ENCODE measurements at places on chromosomes 3 and 15.

DNA sequence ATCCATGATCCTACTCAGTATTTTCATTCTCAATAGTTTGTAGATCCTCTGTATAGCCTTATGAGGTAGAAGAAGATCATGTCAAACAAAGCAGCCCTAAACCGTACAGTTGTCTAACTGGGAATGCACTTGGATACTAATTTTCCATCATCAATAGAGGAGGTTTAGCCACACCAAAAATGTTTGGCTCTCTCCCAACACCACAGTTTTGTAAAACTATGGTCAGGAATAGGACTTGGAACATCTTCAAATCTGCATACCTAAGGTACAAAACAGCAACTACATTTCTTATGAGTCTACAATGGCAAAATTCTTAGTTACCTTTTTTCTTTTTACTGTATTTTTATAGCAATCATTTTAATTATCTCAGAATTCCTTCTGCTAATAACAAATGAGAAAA, 1001.6 kb downstream of the ROBO2 start:
- DNase-seq: no peak

DNA sequence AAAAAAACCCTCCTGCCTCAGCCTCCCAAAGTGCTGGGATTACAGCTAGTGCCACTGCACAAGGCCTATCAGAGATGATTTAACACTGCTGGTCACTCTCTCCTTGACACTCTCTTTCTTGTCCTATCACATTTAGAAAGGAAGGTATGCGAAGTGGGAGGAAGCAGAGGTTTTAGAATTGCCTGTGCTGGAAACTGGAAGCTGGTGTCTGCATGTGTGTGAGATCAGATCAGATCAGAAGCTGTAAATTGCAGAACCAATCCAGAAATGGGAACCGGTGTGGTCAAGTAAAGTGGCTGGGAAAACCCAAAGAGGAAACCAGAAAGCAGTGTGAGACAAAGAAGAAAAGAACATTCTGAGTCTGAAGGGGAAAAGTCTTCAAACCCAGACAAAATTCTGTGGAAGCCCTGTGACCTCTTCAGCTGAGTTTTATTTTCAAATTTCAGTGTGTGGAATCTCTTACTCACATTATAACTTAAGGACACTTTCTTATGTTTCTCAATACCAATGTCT, 2.8 kb downstream of the EFHB start:
- peak; percentile 40 for DNase-seq

- no peak for DNase-seq
These were observed 1026.2 kb upstream of the NR2F2 start for GRCh38 chr15:95304151-95304946.

DNA sequence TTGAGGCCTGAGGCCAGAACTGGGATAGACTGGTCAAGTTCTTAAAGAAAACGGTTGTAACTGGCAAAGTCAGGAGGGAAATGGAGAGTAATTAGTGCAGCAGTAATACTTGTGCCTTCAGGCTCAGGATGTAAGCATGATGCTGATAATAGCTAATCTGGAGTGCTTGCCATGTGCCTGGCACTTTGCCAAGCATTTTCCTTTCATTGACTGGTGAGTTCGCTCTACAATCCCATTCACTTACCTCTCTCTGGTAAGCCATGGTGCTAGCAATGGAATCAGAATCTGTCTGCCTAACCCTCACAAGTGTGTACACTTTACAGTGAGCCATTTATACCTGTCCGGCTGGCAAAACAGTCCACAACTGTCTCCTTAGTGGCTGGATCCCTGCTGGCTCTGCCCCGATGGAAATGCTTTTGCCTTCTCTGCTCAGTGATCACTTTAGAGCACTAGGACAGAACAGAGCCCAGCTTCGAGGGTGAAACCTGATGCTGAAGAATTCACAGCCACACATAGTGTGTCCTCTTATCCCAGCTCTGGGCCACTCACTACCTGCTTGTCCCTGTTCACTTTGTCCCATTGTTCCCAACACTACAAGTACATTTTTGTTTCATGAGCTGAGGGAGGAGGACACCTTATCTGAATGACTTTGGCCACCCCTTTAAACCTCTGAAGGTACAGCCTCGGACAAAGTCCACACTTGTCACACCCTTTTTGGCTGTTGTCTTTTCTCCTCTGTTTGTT, 10.3 kb downstream of the CHP1 start:
- no peak for DNase-seq

GRCh38 chr3:134852132-134852531, 57.1 kb downstream of the EPHB1 start:
- DNase-seq: no peak

GRCh38 chr15:71124937-71125790, 9.9 kb downstream of the THSD4 start:
- DNase-seq: no peak

DNA sequence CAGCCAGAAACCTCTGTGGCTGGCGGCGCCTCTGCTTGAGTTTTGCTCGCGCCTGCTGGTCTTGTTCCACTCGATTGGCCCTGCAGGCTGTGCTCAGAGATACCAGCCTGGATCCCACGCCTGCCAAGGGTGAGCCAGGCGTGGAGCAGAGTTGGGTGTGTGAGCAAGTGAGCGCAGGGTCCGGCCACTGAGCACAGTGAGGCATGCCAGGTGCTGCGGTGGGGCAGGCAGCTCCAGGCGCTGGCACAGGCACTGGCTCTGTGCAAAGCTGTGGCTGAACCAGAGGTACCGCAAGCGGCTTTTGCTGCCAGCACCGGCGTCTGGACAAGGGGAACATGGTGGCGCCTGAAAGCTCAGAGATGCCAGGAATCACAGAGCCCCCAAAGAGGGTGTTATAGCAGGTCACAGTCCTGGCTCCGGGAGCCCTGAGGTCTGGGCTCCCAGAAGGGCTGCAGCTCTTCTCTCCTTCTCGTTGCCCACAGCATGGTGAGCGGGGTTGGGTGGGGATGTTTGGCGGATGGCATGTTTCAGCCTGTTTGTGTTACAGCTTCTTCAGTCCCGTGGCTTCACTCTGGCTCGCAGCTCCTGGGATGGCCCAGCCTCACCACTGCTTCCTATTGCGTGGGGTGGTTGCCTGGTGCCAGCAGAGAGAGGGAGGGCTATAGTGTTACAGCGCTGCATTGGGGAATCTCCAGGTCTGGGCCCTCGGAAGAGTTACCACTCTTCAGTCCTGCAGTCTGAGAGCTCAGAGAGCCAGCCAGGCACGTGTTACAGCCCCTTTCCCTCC, 73.9 kb downstream of the NR1D2 start:
- DNase-seq: no peak

DNA sequence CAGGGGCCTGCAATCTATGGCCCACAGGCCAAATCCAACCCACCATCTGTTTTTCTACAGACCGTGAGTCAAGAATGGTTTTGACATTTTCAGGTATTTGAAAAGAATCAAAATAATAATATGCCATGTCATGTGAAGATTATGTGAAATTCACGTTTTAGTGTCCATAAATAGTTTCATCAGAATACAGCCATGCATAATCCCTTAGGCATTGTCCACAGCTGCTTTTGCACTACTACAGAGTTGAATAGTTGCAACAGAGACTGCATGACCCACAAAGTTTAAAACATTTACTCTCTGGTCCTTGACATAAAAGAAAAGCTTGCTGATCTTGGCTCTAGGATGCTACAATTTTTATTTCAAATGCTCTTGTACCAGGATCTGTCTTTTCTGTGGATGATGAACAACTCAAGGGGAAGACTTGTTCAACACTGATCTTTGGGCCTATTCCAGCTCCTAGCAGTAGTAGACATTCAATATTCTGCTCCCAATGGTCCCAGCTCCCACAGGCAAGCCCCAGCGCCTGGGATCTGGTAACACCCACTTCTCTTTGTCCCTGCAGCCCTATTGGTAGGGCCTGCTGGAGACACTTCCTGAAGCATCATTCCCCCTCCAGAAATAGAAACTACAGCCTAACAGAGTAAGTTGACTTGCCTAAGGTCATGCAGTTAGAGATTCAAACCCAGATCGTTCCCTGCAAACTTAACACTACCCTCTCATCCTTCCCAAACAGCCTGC, 76.9 kb downstream of the MRPL46 start:
- no peak for DNase-seq

DNA sequence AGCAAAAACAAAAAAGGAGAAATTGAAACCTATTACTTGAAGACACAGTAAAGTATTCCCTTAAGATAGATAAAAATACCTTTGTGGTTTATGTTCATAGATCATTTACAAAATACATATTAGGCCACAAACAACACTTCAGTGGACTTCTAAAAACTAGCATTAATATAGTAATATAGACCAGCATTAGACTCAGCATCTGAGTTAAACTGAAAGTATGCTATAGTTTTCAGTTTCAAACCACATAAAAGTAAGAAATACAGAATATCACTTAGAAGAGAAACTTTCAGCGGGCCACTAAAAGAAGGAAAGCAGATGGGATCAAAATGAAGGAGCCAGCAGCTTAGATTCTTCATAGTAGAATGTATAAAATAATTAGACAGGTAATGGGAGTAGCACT, 86.6 kb downstream of the MSL2 start:
- no peak for DNase-seq

DNA sequence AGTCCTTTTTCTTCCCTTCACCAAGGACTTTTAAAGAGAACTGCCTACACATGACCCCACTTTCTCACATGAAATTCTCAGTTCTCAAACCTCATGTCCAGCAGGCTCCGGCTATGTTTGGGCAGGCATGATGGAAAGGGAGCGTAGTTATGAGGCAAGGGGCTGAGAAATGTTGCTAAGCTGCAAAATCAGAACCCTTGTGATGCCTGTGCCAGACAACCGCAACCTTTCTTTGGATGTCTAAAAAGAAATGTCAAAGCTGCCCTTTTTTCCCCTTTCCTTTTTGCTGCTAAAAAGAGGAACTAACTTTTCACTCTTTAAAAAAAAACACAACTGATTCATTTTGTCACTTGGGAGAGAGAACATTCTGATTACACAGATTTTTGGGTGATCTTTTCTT, 19.2 kb downstream of the GNB4 start:
- DNase-seq: no peak

- no peak for DNase-seq
These were observed 113.7 kb downstream of the LRIG1 start for GRCh38 chr3:66386925-66387650.

GRCh38 chr3:69861556-69861955, 122.3 kb downstream of the MITF start:
- DNase-seq: no peak

- DNase-seq: no peak
These were observed 57.1 kb downstream of the FBXL2 start for GRCh38 chr3:33334364-33334763.

- DNase-seq: no peak
These were observed 95.7 kb upstream of the C3orf80 start for GRCh38 chr3:160129459-160130061.
